ENCODE measurements at places on chromosomes 4 and X. TPM values are rescaled to one million over a fixed set of nuclear protein-coding genes. Genes with fewer than 3 reads are reported as not detected.

The SHISA3 gene
- polyA plus RNA-seq, result 3.7 TPM

The TAF1 gene
- 25.0 TPM for polyA plus RNA-seq

The OTOP1 gene
- polyA plus RNA-seq, result not detected

The PAGE2 gene
- not detected for polyA plus RNA-seq

The HSFX4 gene
- polyA plus RNA-seq, result 0.61 TPM

The PF4V1 gene
- polyA plus RNA-seq, result not detected

The HSFX2 gene
- 0.18 TPM for polyA plus RNA-seq

The TEX11 gene
- 0.06 TPM for polyA plus RNA-seq

The AFM gene
- not detected for polyA plus RNA-seq

The FGA gene
- polyA plus RNA-seq, result not detected

The CLNK gene
- polyA plus RNA-seq, result 0.34 TPM

The NMU gene
- polyA plus RNA-seq, result 1.7 TPM

The GABRB1 gene
- polyA plus RNA-seq, result not detected

The TNMD gene
- polyA plus RNA-seq, result 68.7 TPM

The ELMOD2 gene
- polyA plus RNA-seq, result 19.4 TPM

The SERPINA7 gene
- not detected for polyA plus RNA-seq

The XAGE1A gene
- not detected for polyA plus RNA-seq

The BMX gene
- polyA plus RNA-seq, result 1.8 TPM

The SOD3 gene
- 27.4 TPM for polyA plus RNA-seq

The PDGFRA gene
- 62.7 TPM for polyA plus RNA-seq

The MCTS1 gene
- polyA plus RNA-seq, result 36.6 TPM

The PARM1 gene
- polyA plus RNA-seq, result 53.1 TPM

The CXCL8 gene
- polyA plus RNA-seq, result 3.3 TPM

The RHOXF1 gene
- polyA plus RNA-seq, result not detected

The PRR32 gene
- polyA plus RNA-seq, result 206 TPM

The NKX6-1 gene
- polyA plus RNA-seq, result not detected

The CYTL1 gene
- polyA plus RNA-seq, result 6.4 TPM

The LDOC1 gene
- 36.1 TPM for polyA plus RNA-seq

The ZFX gene
- 25.6 TPM for polyA plus RNA-seq

The PNMA3 gene
- 1.6 TPM for polyA plus RNA-seq

The RAB40AL gene
- polyA plus RNA-seq, result not detected

The ARR3 gene
- 0.43 TPM for polyA plus RNA-seq

The SLC6A8 gene
- polyA plus RNA-seq, result 40.6 TPM

The CHRNA9 gene
- polyA plus RNA-seq, result 0.10 TPM

The CUL4B gene
- 25.6 TPM for polyA plus RNA-seq

The STK32B gene
- 5.4 TPM for polyA plus RNA-seq

The NOX1 gene
- polyA plus RNA-seq, result 0.22 TPM

The PLAC1 gene
- 1.8 TPM for polyA plus RNA-seq

The CT45A10 gene
- polyA plus RNA-seq, result not detected

The CT45A2 gene
- not detected for polyA plus RNA-seq

The CTAG1B gene
- not detected for polyA plus RNA-seq

The F8A2 gene
- polyA plus RNA-seq, result not detected

The TEX13C gene
- polyA plus RNA-seq, result not detected

The GRID2 gene
- polyA plus RNA-seq, result 0.16 TPM

The ADH1A gene
- 0.54 TPM for polyA plus RNA-seq

The CFI gene
- 6.5 TPM for polyA plus RNA-seq

The PPP4R3C gene
- not detected for polyA plus RNA-seq

The FAM184B gene
- 7.7 TPM for polyA plus RNA-seq

The RBMX2 gene
- 19.1 TPM for polyA plus RNA-seq

The SULT1E1 gene
- 23.6 TPM for polyA plus RNA-seq

The SMIM31 gene
- polyA plus RNA-seq, result 0.04 TPM

The PROM1 gene
- polyA plus RNA-seq, result 56.0 TPM

The GDPD2 gene
- polyA plus RNA-seq, result 0.56 TPM

The SHROOM4 gene
- 4.3 TPM for polyA plus RNA-seq

The FAM9C gene
- 0.28 TPM for polyA plus RNA-seq

The ARHGAP10 gene
- 34.1 TPM for polyA plus RNA-seq

The FAM53A gene
- 2.0 TPM for polyA plus RNA-seq
